Activated CD8-positive, alpha-beta T cell treated with anti-CD3 and anti-CD28 coated beads for 36 hours (primary cell): ENCODE measurements at places on chromosomes 2 and 18. TPM values are rescaled to one million over a fixed set of nuclear protein-coding genes. Genes with fewer than 3 reads are reported as not detected.

Gene AGXT
- not detected for total RNA-seq

Gene GRB14
- not detected for total RNA-seq

DNA sequence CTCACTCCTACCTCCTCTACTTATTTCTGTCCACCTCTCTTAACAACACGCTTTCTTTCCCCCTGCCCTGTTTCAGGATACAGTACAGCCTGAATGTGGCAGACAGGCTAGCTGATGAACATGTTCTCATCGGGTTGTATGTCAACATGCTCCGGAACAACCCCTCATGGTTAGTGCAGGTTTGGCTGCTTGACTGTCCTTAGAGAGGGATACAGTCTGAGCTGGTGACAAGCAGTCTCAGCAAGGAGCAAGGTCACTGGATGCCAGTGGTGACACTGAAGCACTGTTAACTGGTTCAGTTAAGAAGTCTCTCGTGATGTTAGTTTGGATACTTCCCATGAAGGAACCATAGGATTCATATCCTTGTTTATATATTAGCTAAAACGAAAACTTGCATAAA is 128.6 kb downstream of the DTNA start:
- peaks cover 12% of the 10 kb centered on the region for H3K4me1 ChIP-seq
- H3K4me3 ChIP-seq, result no peak overlapping the region
- DNase-seq, result no peak
- no peaks in the 10 kb centered on the region for H3K36me3 ChIP-seq
- no peak overlapping the region for H3K27ac ChIP-seq

- no peaks in the 10 kb centered on the region for H3K36me3 ChIP-seq
- peaks cover 32% of the 10 kb centered on the region for H3K27me3 ChIP-seq
- H3K4me3 ChIP-seq, result no peak overlapping the region
- peaks cover 10% of the 10 kb centered on the region for H3K4me1 ChIP-seq
- DNase-seq, result no peak
- H3K27ac ChIP-seq, result no peak overlapping the region
Observed at GRCh38 chr2:16660114-16660513, 5.5 kb downstream of the CYRIA start.

Gene GDF7
- not detected for total RNA-seq

DNA sequence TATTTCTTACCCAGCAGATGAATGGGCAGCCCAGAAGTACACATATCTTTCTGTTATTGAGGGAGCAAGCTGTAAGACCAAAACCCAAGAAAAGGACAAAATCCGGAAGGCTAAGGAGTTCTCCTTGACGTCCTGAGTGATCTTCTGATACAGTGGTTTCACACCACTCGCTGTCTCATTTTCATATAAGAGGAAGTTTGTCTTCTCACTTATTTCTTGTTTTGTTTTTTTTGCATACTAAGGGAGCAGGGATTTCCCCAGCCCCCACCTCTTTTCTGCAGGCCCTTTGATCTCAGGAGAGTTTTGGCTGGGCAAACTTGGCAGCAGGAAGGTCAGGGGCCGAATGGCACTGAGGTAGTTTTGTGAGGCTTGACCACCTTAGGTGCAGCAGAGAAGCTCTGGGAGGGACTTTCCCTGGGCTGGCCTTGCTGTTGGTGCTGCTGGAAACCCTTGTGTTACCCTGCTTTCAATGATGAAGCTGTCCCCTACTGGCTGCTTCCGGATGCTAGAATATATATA is 13.3 kb downstream of the CHRNA1 start:
- DNase-seq, result peak; percentile 73
- peak overlapping the region; percentile 71 for H3K27ac ChIP-seq

Gene SCG2
- total RNA-seq, result not detected

DNA sequence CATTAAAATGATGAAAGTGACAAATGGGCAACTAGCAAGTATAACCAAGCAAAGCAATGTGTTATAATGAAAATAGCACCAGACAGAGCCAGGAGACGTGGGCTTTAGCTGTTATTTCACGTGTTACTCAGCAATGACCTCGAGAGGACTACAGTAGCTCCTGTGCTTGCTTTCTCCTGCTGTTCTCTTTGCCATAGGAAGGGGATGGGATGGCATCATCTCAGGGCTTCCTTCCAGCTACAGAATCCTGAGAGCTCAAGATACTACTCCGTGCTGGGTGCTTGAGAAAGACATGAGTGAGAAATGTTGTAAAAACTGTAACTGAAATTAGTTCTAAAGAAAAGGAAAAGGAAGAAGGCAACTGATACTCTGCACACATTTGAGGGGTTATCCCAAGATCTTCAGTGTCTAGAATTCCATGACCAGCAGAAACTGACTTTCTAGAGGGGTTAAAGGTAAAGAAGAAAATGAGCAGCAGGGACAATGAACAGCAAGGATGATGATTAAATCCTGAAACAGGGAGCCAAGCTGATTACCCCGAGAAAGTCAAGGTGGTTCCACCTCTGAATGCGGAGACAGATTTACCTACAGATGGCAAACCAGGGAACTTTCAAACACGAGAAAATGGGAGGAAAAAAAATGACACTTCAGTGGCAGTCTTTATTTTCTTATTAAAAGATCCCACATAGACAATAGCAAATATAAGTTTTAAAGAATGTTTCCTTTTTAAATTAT is 33.4 kb downstream of the GAREM1 start:
- H3K27ac ChIP-seq, result no peak overlapping the region
- no peak overlapping the region for H3K4me3 ChIP-seq
- DNase-seq, result no peak
- H3K27me3 ChIP-seq, result peaks cover 13% of the 10 kb centered on the region

Gene NCK2
- total RNA-seq, result 69.7 TPM

GRCh38 chr18:42937436-42937835 is 178.0 kb downstream of the RIT2 start:
- no peak overlapping the region for H3K4me3 ChIP-seq
- DNase-seq, result no peak
- no peaks in the 10 kb centered on the region for H3K4me1 ChIP-seq

DNA sequence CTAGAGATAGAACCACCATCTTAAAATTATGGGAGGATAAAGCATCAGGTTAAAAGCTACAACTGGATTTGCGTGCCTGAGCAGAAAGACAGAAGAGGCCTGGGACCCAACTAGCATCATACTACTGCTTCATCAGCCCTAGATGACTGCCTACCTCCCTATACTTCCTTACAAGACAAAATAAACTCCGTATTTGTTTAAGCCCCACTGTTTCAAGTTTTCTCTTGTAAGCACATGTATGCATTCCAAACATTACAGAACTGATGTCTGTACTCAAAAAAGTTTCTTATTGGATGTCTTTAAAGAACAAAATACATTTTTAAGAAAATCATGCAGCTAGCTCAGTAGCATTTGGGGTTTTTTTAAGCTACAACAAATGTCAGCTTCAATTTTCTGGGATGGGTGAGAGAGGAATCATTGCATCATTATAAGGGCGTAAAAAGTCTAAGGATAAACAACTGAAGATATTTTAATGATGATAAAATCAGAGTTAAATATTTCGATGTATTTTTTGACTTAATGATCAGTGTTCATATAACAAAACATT is 213.1 kb downstream of the EXOC6B start:
- H3K27ac ChIP-seq, result no peak overlapping the region
- no peak overlapping the region for H3K4me3 ChIP-seq
- peaks cover 3% of the 10 kb centered on the region for H3K4me1 ChIP-seq
- no peaks in the 10 kb centered on the region for H3K27me3 ChIP-seq
- DNase-seq, result no peak

DNA sequence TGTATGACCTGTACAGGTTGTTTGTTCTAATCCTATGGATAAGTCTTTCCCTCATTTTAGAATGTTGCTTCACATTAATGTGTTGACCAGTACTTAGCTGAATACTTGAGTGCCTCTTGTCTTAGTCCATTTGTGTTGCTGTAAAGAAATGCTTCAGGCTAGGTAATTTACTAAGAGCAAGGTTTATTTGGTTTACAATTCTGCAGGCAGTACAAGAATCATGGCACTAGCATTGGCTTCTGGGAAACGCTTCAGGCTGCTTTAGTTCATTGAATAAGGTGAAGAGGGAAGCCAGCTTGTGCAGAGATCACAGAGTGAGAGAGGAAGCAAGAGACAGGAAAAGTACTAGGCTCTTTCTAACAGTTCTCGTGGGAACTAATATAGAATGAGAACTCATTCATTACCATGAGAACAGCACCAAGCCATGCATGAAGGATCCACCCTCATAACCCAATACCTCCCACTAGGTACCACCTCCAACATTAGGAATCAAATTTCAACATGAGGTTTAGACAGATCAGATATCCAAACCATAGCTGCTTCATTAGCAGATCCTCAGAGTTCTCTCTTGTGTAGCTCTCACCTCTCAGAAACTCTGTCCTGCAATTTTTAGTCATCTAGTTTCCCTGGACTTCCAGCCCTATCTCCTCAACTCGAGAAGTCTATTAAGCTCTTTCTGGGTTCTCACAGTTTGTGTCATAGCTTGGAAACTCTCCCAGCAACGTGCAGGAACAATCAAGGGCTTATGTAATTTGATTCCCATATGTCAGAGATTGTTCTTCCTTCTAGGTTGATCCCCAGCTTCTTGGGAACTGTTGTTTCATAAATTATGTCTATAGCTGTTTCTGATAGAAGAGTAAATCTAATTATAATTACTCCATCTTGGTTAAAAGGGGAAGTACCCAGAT is 2082.3 kb upstream of the CELF4 start:
- no peaks in the 10 kb centered on the region for H3K27me3 ChIP-seq
- no peak for DNase-seq
- no peak overlapping the region for H3K4me3 ChIP-seq

DNA sequence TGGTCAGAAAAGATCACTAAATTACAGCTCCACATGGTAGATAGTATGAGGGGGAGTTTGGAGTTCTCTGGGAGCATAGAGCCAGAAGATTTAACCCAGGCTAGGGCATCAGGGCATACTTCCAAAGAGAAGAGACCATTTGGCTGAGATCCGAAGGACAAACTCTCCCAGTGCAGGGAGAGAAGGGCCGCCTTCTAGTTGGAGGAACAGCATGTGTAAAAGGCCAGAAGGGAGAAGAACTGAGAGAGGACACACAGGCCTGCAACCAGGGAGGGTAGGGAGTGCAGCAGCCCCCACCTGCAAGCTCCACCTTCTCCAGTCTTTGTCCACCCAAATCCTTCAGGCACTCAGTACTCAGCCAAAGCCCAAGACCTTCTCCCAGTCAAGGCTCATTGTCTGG is 182.0 kb downstream of the GFPT1 start:
- H3K4me1 ChIP-seq, result no peaks in the 10 kb centered on the region
- no peak for DNase-seq
- no peak overlapping the region for H3K27ac ChIP-seq
- no peaks in the 10 kb centered on the region for H3K27me3 ChIP-seq

DNA sequence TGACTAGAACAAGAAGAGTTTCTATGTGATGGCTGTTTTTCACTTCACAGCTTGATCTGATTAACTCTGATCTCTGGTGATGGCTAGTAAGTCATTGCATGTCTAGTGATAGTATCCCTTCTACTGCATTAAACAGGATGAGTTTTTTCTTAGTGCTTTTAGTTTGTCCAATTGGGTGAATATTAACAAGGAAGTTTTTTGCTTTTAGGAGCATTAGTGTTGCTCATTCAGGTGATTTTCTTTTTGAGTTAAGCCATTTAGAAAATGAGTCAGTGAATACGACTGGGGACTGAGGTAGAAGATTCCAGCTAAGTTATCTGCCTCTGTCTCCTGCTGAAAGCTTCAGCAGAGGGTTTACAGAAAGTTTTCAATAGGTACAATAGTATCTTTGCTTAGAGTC is 306.7 kb downstream of the PIK3C3 start:
- no peak overlapping the region for H3K4me3 ChIP-seq
- no peaks in the 10 kb centered on the region for H3K27me3 ChIP-seq
- H3K36me3 ChIP-seq, result no peaks in the 10 kb centered on the region
- no peaks in the 10 kb centered on the region for H3K4me1 ChIP-seq
- DNase-seq, result no peak
- no peak overlapping the region for H3K27ac ChIP-seq

Gene TAF1B
- 22.4 TPM for total RNA-seq

Gene LBX2
- 0.36 TPM for total RNA-seq

- no peak for DNase-seq
- no peak overlapping the region for H3K4me3 ChIP-seq
- H3K27me3 ChIP-seq, result peaks cover 7% of the 10 kb centered on the region
Observed at GRCh38 chr2:48715956-48716355, 39.6 kb downstream of the LHCGR start.

DNA sequence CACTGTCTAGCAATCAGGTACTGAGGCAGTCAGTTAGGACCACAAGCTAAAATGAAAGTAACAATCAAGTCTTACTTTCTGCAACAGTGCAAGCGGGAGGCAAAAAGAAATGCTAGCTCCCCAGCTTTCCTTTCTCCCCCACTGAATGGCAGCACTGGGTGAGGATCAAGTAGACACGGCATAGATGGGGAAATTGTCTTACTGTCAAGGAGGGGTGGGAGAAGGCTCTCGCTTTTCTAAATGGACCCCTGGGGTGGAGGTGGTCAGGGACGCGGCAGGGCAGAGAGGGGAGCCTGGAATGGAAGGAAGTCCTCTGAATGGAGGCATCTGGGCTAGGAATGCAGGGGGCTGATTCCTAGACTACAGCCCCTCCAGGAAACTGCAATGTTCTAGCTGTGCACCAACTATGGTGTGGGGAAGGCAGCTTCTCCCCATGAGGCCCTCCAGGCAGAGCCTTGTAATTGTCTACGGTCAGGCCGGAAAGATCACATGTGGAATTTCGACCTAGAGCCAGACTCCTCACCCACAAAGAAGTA is 24.3 kb downstream of the METTL8 start:
- DNase-seq, result no peak
- H3K36me3 ChIP-seq, result peaks cover 14% of the 10 kb centered on the region

DNA sequence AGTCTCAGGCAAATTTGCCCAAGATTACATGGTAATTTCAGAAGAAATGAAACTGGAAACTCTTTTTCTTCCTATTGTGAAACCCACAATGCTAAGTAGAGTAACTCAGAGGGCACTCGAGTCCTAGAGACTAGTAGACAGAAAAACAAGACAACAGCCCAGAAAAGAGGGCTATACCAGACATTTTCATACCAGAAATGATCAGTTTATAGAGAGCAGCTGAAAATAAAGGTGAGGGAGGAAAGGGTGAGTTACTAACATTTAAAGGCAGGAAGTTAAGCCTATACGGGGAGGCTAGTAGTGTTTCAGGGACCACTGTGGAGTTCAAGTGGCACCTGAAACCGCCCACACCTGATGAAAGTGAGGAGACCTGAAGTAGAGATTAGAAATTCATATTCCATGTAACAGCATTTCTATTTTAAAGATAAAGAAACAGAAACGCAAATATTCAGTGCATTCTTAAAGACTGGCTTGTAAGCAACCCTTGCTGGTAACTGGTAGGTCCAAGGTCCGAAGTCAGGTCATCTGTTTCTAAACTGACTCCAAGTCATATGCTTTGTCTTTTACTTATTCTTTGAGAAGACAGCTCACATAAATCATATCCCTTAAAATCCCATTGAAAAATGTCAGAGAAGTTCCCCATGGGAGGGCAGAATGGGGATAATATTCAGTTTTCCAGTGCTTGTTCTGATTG is 145.1 kb upstream of the ITGB6 start:
- no peaks in the 10 kb centered on the region for H3K27me3 ChIP-seq
- peak; percentile 17 for DNase-seq
- peak overlapping the region; percentile 60 for H3K4me3 ChIP-seq
- H3K4me1 ChIP-seq, result peaks cover 80% of the 10 kb centered on the region
- H3K27ac ChIP-seq, result peak overlapping the region; percentile 90

Gene GNLY
- total RNA-seq, result 52.6 TPM
